KG1 (cell line): ENCODE measurements at places on chromosomes 3 and 15.

DNA sequence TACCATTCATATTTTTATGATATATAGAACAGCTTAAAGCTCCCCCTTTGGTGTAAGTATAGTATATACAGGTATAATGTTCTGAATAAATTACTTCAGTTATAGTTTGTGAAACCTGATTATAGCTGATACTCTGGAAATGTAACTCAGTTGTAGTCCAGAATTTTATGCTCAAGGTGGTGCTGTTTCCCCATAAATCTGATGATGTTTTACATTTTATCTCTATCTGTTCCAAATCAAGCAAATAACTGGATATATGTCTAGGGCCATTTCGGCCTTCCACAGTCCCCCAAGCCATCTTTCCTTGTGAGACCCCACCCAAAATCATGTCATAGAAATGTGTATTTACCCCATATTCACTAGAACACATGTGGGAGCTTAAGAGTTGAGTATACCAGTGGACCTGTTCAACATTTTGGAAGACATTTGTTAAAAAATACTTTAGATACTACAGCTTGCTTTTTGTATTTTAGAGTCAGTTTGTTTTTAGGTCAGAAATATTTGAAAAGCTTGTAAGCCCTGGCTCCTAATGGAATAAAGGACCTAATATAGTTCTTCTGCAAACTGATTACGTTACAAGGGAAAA lies 107.1 kb downstream of the ATG7 start:
- DNase-seq = no peak

- no peak for DNase-seq
These were observed 50.4 kb downstream of the CCR4 start for GRCh38 chr3:33001889-33002288.

- DNase-seq = no peak
These were observed 6.5 kb downstream of the TPM1 start for GRCh38 chr15:63048776-63049665.

DNA sequence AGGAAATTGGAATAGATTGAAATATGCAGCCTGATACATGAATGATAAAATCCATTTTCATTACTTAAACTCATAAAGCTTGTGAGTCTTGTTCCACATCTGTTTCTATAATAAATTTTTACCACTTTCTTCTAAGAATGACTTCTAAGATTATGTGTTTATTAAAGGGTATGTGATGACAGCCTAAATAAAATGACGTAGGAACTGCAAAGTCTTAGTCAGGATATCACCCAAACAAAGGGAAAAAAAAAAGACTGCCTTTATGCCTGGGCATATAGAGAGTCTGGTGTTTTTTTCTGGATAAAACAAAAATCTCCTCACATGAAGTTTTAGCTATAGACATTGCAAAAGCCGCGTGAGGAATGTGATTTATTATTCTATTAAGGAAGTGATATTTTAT lies 844.0 kb downstream of the DIPK2A start:
- no peak for DNase-seq

- no peak for DNase-seq
These were observed 42.7 kb downstream of the DUT start for GRCh38 chr15:48373821-48374451.

- DNase-seq = no peak
These were observed 44.3 kb upstream of the FGD5 start for GRCh38 chr3:14774431-14774830.

- DNase-seq = no peak
These were observed 126.1 kb downstream of the SERPINI1 start for GRCh38 chr3:167861649-167862048.

DNA sequence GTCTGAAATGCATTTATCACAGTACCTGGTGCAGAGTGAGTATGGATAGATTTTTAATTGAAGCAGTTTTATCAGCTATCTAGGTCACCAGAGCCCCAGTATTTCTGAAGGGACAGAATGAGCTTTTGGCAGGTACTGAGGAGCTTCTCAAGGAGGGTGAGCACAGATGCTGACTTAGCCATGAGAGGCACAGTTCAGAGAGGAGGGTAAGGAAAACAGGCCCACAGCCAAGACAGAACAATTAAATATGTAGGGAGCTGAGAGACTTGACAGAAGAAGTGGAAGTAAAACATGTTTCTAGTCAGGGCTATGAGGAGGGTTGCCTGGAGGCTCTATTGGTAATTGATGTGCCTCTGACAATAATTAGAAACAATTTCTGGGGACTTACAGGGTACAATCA lies 20.1 kb downstream of the ZNF80 start:
- no peak for DNase-seq

- no peak for DNase-seq
These were observed 31.5 kb downstream of the NR1D2 start for GRCh38 chr3:23976555-23976954.

GRCh38 chr3:136022529-136023263 lies 57.2 kb downstream of the PPP2R3A start:
- DNase-seq = no peak

DNA sequence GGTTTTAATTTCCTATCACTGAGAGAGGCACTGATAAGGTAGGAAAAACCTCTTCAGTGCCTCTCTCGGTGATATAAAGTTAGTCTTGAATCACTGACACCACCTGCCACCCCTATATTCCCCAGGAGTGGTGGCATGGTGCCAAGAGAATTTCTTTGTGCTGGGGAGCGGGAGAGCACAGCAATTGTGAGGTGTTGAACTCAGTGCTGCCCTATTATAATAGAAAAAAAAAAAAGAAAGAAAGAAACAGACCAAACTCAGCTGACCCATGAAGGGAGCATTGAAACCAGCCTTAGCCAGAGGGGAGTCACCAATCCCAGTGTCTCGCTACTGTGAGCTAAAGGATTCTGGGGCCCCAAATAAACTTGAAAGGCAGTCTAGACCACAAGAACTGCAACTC lies 201.4 kb upstream of the STT3B start:
- DNase-seq = no peak

DNA sequence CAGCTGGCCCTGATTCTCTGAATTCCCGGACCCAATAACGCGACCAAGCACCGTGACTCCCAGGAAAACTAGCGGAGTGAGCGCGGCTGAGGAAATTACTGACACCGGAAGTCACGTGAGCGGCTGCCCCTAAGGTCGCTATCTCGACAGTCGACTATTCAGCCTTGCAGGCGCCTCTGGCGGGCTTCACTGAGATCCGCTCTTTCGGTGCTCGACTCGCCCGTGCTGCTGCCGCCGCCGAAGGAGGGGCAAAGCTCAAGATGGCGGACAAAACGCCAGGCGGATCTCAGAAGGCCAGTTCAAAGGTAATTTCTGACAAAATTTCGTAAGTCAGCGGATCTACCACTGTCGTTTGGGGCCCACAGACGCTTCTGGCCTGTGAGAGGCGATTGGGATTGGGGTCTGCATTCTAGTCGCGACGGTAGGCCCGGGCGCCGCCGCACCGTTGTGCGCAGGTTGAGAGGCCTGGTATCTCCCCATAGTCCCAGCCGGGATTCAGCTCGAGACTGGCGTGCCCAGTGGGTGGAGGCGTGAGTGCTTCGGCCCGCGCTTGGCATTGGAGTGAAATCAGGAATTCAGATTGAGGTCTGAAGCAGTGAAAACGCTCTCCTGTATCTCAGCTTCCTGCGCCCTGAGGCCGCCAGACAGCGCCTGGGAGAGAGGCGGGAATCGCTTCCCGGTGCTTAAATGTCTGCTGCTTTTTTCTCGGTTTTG lies at the start of gene U2SURP:
U2SURP (plus strand) TSS at position 202 of the 714 bp plus-strand sequence; CDS start at position 261, 59 bp downstream.
- peak; percentile 97 for DNase-seq

- DNase-seq = no peak
These were observed 758.6 kb upstream of the CFAP20DC start for GRCh38 chr3:59808446-59808845.

- no peak for DNase-seq
These were observed 22.4 kb downstream of the ISG20 start for GRCh38 chr15:88661041-88661700.

GRCh38 chr3:195700319-195700718 lies 20.5 kb upstream of the MUC20 start:
- DNase-seq = no peak

GRCh38 chr3:57942872-57943283 lies 65.3 kb upstream of the FLNB start:
- DNase-seq = no peak

- no peak for DNase-seq
These were observed 12.5 kb downstream of the RBM5 start for GRCh38 chr3:50100956-50101845.

DNA sequence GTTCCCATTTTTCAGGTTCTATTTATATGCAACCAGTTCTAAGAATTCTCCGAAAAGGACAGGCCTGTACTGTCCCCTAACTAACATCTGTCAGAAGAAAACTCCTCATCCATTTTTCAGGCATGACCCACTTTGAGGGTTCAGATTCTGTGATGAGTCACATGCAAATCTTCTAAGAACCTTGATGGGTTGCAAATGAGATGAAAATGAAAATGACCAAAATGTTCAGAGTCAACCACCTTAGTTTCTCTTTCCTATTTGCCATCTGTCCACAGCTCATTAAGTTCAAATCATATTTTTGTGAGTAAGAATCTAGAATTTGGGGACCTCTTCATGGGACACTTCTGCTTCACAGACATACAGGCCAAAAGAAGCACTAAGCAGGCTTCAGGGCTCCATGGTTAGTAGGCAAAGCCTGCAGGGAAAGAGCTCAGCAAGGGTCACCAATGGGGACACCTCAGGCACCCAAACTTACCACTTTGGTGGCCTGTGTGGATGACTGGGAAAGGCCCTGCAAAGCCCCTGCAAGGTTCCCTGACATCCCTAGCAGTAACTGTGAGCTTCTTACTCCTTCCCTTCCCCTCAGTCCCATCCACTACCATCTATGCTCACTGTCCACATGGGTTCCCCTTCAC lies 122.0 kb downstream of the WDR76 start:
- DNase-seq = no peak

GRCh38 chr15:88894819-88895767 lies at the start of gene HAPLN3:
Gene HAPLN3, minus strand, starts transcription at chr15:88895544. Its CDS starts 8,246 bp downstream, at chr15:88887298.
- no peak for DNase-seq

DNA sequence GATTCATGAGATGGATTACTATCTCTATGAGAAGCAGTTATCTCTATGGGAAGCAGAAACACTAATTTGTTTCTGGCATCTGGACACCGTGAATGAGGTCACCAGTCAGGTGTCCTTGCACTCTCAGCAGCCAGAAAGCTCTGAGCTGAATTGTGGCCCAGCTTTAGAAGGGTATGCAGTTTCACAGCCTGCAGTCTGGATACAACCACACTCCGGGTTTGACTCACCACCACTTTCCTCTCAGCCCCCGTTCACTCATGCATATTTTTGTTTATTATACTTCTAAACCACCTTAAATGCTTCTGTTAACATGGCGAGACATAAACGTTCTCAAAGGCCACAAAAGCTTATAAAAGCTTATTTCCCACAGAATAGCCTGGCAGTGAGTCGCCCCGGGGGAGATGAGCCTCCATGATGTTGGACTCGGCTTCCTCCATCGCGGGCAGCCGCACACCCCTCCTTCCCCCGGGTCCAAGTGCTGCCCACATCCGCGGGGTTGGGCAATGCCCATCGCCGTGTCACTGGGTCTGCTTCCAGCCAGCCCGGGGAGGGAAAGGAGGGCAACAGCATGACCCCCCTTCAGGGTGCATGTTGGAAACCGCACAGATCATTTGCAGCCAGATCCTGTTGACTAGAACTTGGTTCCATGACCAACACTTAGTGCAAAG lies 16.8 kb upstream of the SLC41A3 start:
- no peak for DNase-seq

- DNase-seq = peak; percentile 18
These were observed 192.6 kb downstream of the PDZRN3 start for GRCh38 chr3:73432023-73432705.

DNA sequence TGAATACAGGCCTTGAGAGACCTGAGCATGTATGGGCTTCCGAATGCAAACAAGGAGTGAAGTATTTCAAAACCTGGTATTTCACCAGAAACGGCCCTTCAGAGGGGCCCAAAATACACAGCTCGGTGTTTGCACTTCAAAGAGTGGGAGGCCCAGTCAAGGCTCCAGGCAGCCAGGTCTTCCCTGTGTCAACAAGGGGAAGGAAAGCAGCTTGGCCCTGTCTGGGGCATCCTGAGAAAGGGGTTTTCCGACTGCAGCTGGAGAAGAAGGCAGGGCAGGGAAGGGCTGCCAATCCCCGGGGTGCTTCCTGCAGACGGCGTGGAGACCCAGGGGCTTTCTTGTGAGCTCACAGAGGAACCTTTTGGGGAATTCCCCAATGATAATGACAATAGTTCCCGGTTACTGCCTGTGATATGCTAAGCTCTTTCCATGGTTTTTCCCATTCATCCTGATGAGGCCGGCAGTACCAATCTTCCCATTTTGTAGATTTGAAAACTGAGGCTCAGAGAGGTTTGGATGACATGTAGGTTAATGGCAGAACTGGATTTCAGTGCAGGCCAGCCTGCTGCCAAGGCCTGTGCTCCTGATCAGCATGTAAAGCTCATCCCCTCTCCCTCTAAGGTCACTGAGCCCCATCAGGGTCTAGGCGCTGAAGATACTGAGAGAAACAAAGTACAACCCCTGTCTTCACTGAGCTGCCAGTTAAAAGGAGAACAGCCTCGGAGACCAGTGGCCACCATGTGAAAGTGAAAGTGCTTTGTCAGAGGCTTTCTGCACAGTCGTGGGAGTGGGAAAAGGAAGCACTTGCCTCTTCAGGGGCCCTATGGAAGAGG lies 43.0 kb upstream of the TLE3 start:
- DNase-seq = peak; percentile 23

DNA sequence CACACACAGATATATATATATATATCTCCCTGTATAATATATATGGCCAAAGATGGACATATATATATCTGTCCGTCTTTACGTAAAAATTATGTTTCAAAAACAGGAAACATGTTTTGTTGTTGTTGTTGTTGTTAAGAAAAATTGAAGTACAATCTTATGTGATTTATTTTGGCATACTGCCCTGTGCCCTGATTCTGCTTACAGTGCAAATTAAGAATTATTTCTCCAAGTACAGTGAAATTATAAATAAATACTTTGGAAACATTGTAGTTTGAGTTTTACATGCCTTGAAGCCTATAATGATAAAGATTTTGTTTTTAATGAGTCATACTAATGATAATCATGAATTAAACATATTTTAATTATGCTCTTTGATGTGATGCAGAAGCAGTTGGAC lies 994.9 kb downstream of the DIPK2A start:
- DNase-seq = no peak

- no peak for DNase-seq
These were observed 660.7 kb upstream of the ADAMTS9 start for GRCh38 chr3:65348398-65348995.

DNA sequence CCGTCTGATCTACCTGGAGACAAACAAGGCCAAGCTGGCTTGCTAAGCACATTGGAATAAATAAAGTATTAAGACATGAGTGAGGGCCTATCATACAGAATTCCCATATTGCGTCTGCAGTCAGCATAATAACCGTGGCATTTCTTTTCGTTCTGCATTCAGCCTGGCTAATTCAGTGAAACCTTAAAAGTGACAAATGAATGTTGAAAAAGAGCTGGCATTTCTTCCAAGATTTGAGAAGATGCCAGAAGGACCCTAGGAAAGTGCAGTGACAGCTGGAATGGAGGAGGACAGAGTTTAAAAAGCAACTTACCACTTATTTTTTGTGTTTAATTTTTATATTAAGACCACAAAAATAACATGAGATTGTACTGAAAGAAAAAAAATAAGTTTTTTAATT lies 67.1 kb downstream of the SUCLG2 start:
- no peak for DNase-seq
